CD14-positive monocyte (primary cell): ENCODE measurements at places on chromosomes 3 and 15. TPM values are rescaled to one million over a fixed set of nuclear protein-coding genes. Genes with fewer than 3 reads are reported as not detected.

SPATA12 gene
- polyA plus RNA-seq = 0.04 and 0.07 TPM in 2 replicates

- H3K27me3 ChIP-seq = no peaks in the 10 kb centered on the region
- DNase-seq = no peak
- H3K36me3 ChIP-seq = no peaks in the 10 kb centered on the region
- no peaks in the 10 kb centered on the region for H3K4me1 ChIP-seq
- no peak overlapping the region for H3K4me3 ChIP-seq
These were observed 389.5 kb downstream of the CACNA2D3 start for GRCh38 chr3:54511766-54512365.

GRCh38 chr15:90184119-90184785 lies 16.9 kb upstream of the SEMA4B start:
- H3K36me3 ChIP-seq = no peaks in the 10 kb centered on the region
- no peak for DNase-seq
- no peak overlapping the region for H3K27ac ChIP-seq
- H3K4me1 ChIP-seq = peaks cover 50% of the 10 kb centered on the region
- no peaks in the 10 kb centered on the region for H3K27me3 ChIP-seq
- H3K4me3 ChIP-seq = peak overlapping the region; percentile 90

DNA sequence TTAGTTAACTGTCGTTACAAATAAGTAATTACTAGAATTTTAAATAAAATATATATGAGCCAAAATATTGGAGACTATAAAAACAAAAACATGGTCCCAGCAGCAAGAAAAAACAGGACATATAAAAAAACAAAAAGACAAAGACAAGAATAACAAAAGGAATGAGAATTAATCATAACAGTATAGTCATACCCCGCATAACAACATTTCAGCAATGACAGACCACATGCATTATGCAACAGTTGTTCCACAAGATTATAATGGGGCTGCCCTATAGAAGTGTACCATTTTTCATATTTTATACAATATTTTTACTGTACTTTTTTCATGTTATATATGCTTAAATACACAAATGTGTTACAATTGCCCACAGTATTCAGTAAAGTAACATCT lies 5.6 kb downstream of the HLTF start:
- no peak overlapping the region for H3K27ac ChIP-seq
- H3K36me3 ChIP-seq = no peaks in the 10 kb centered on the region
- H3K27me3 ChIP-seq = no peaks in the 10 kb centered on the region
- peaks cover 10% of the 10 kb centered on the region for H3K4me1 ChIP-seq
- DNase-seq = peak; percentile 12

DNA sequence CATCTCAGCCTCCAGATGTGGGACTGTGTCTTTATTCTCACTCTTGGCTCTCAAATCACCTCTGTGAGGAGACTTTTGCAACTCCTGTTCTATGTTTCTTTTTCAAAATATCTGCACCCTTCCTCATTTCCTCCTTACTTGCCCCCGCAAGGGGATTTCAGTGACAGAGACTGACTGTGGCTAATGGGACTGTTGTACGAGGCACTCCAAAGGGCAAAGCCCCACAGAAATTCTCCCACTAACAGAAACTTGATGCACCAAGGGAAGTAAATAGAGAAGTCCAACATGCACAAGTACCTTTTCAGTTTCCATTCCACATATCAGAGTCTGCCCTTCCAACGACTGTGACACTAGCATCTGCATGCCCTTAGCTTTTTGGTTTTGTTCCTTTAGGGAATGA lies 69.7 kb downstream of the LRRK1 start:
- peaks cover 90% of the 10 kb centered on the region for H3K36me3 ChIP-seq
- H3K27ac ChIP-seq = no peak overlapping the region
- DNase-seq = no peak
- H3K4me3 ChIP-seq = no peak overlapping the region
- no peaks in the 10 kb centered on the region for H3K4me1 ChIP-seq

XPC gene
- polyA plus RNA-seq = 22.0 TPM

GRCh38 chr15:79513940-79514339 lies 81.8 kb downstream of the MINAR1 start:
- H3K27me3 ChIP-seq = no peaks in the 10 kb centered on the region
- H3K4me3 ChIP-seq = no peak overlapping the region
- no peak for DNase-seq
- H3K36me3 ChIP-seq = no peaks in the 10 kb centered on the region
- H3K4me1 ChIP-seq = no peaks in the 10 kb centered on the region
- no peak overlapping the region for H3K27ac ChIP-seq

DNA sequence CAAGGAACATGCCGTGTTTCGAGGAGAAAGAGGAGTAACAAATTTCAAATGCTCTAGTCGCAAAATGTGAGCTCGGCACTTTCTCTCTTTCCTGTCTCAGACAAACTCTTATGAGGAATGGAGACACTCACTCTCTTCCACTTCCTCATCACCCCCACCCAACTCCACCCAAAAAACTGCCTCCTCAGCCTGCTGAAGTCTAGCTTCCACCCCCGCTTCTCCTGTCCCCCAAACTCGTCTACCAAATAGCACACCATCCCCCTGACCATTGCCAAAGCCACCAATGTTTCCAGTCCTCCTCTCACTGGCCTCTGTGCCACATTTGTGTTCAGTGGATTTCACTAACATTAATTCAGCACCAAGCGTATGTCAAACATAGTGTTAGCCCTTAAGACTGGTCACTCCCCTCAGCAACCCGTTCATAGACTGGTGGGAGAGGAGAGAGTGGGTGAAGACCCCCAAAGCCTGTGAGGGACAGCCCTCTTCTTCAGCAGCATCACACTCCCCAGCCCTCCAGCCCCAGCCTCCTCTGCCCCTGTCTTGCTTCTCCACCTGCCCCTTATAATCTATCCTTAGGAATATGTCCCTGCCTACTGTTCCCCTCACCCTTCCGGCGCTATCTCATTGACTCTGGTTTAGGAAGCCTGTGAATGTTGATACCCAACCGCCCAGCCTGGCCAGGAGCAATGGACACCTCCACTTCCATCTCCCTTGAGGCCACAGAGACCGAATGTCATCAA lies 77.3 kb downstream of the FAM174B start:
- no peak overlapping the region for H3K27ac ChIP-seq
- no peak overlapping the region for H3K4me3 ChIP-seq
- H3K36me3 ChIP-seq = no peaks in the 10 kb centered on the region
- no peaks in the 10 kb centered on the region for H3K27me3 ChIP-seq
- DNase-seq = no peak
- H3K4me1 ChIP-seq = no peaks in the 10 kb centered on the region

FBXO40 gene
- polyA plus RNA-seq = not detected

DNA sequence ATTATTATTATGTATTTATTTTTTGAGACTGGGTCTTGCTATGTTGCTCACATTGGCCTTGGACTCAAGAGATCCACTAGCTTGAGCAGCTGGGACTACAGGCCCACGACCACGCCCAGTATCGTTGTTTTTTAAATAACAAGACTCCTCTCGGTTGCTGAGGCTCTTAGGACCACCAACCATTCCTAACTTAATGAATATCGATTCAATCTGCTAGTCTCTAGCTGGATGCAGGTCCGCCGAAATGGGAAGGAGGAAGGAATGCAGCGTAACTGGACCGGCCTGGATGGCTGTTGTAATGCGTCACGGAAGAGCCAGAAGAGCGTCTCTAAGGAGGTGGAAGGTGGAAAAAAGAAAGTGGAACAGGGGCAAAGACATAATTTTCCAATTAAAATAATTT lies 1.7 kb downstream of the ANXA2 start:
- peaks cover 4% of the 10 kb centered on the region for H3K36me3 ChIP-seq
- H3K27me3 ChIP-seq = no peaks in the 10 kb centered on the region
- H3K4me1 ChIP-seq = peaks cover 74% of the 10 kb centered on the region
- DNase-seq = no peak
- peak overlapping the region; percentile 85 for H3K27ac ChIP-seq

DNA sequence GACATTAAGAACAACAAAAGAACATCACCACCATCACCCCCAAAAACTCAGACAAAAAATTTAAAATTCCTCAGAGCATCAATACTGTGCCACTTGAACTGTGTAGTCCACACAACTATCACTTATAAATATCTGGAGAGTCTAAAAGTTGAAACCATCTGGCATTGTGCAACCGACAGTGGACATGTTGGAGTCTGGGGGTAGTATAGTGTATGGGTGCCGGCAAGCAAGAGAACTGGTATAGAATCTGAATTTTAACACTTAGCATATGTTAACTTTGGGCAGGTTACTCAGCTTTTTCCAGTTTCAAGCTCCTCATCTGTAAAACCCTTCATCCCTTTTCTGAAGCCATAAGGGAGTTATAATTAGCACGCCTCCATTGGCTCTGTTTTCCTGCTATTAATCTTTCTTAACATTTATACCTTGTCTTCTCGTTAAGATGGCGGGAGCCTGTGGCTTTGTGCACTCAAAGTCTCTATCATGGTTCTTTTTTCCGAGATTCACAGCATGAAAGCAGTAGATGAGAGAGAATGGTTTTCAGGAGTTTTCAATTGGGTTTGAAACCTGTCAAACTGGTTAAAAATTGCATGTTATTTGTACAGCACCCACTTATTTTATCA lies 255.7 kb upstream of the TBL1XR1 start:
- peaks cover 51% of the 10 kb centered on the region for H3K4me1 ChIP-seq
- no peaks in the 10 kb centered on the region for H3K27me3 ChIP-seq
- no peak overlapping the region for H3K4me3 ChIP-seq
- H3K27ac ChIP-seq = no peak overlapping the region
- no peak for DNase-seq
- no peaks in the 10 kb centered on the region for H3K36me3 ChIP-seq

DUOX1 gene
- polyA plus RNA-seq = not detected in 2 replicates

DNA sequence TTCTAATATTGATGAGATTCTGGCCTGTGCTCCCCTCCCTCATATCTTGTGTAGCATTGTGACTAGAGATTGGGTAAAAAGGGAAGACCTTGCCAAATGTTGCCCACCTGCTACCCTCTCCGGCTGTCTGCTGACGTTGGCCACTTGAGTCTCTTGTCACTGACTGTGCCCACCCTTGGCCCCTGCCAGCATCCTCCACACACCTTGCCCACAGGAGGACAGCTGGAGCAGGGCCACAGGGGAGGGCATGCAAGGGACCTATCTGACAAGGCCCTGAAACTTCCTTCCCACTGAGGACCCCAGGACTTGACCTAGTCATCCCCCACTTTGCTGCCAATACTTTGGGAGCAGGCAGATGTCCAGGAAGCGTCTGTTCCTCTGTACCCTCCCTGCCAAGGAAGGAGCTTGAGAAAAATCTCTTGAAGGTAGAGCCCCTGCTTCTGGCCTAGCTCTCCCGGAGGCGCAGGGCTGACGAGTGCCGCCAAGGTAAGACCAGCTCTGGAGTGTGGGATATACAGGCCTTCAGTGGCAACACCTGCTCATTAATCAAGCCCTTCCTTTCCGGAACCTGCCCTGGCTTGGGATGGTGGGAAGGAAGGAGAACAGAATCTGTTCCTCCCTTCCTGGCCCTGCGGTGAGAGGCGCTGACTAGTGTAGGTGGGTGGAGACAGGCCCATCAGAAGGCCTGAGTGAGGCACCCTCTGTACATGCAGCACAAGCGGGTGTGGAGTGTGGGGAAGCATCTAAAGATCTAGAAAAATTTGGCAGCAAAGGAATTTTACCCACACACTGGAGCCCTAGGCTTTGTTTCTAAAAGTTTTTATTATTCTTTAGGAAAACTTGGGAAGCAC lies 4.9 kb upstream of the PAK6 start:
- H3K4me3 ChIP-seq = no peak overlapping the region
- DNase-seq = no peak
- H3K27ac ChIP-seq = no peak overlapping the region
- peaks cover 42% of the 10 kb centered on the region for H3K4me1 ChIP-seq
- H3K36me3 ChIP-seq = peaks cover 11% of the 10 kb centered on the region

DNA sequence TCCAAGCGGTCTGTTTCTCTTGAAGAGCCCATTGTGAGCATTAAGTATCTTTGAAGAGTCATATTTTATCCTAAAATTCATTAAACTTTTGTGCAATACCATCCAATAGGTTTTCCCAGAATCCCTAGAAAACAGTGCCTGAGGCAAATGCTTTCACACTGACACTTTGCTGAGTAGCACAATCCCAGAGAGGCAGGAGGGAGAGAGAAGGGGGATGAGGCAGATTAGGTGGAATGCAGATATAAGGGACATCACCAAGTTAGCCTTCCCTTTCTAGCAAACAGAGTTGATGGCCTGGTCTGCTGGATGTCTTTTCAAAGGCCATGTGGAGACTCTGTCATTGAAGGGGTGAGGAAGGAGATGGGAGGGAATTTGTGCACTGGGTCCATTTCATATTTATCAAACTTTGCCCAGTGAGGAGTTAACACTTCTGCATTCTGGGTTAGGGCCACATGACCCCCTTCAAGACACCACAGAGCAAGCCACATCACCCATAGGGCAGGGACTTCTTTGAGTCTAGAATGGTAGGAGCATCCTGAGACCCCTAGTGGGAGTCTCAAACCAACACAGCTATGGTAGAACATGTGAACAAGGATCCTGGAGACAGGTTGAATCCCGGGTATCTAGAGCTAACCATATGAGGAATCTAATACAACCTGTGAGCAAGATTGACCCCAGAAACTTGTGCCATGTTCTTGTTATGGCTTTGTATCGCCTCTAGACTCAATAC lies 32.0 kb upstream of the SEMA6D start:
- no peak overlapping the region for H3K27ac ChIP-seq
- H3K36me3 ChIP-seq = no peaks in the 10 kb centered on the region
- no peaks in the 10 kb centered on the region for H3K4me1 ChIP-seq

DNA sequence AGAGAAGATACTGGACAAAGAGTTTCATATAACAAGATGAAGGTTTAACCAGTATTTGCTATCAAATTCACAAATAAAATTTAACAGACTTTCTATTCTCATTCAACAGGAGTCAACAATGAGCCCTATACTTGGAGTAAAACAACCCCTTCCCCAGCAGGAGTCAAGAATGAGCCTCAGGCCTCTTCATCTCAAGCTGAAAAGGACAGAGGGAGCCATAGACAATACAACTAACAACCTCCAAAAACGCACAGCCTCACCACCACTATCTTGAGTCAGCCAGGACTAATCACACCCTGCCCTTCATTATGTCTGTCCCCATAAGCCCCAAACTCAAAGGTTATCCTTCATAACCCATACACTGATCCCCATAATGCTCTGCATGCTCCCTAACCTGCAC lies 36.4 kb downstream of the ETFA start:
- H3K4me3 ChIP-seq = no peak overlapping the region
- H3K36me3 ChIP-seq = peaks cover 80% of the 10 kb centered on the region
- no peaks in the 10 kb centered on the region for H3K4me1 ChIP-seq
- no peaks in the 10 kb centered on the region for H3K27me3 ChIP-seq

GRCh38 chr3:140499114-140499757 lies 178.6 kb upstream of the TRIM42 start:
- H3K27me3 ChIP-seq = no peaks in the 10 kb centered on the region
- no peaks in the 10 kb centered on the region for H3K4me1 ChIP-seq
- no peaks in the 10 kb centered on the region for H3K36me3 ChIP-seq
- H3K4me3 ChIP-seq = no peak overlapping the region
- no peak for DNase-seq

DNA sequence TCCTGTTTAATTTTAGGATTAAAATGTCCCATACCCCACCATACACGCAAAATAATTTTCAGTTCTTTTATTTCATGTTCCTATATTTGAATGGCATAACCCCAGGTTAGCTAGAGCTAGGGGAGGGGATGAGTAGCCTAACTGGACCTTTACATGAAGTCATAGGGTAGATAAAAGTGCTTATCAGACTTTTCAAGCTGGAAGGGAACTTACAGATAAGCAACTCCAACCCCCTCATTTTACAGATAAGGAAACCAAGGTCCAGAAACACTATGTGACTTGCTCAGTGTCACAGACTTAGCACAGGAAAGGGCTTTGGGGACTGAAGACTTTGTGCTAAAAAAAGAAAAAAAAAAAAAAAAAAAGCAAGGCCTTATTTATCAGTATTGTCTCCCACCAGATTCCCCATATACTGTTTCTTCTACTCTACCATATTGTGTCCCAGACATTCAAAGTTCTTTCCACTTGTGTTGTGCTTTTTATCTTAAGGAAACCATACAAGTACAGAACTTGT lies 10.6 kb upstream of the TNIK start:
- DNase-seq = no peak
- H3K4me3 ChIP-seq = no peak overlapping the region
- H3K27ac ChIP-seq = no peak overlapping the region
- H3K27me3 ChIP-seq = peaks cover 2% of the 10 kb centered on the region
- H3K4me1 ChIP-seq = no peaks in the 10 kb centered on the region

TBC1D23 gene
- 22.7 TPM for polyA plus RNA-seq
